ENCODE measurements at places on chromosomes 7 and 10.

DNA sequence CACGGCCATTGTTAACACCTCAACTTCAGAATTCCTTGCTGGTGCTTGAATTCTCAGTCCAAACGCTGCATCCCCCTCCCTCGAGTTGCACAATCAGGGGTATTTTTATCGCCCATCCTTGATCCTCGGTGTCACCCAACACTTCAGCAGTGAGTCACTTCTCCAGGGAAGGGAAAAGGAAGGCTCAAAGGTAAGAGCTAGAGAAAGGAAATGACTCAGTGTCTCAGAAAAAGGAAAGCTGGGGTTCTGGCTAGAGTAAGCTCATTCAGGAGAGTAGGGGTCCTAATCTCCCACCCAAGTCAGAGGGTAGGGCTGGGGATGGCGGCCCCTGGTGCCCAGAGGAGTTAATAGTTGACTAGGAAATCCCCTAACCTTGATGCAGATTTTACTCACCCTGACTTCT is 39.8 kb upstream of the TRIM8 start:
- DNase-seq, result peak; percentile 92

- DNase-seq, result no peak
Measured at GRCh38 chr7:117110480-117111315, 157.4 kb downstream of the ST7 start.

DNA sequence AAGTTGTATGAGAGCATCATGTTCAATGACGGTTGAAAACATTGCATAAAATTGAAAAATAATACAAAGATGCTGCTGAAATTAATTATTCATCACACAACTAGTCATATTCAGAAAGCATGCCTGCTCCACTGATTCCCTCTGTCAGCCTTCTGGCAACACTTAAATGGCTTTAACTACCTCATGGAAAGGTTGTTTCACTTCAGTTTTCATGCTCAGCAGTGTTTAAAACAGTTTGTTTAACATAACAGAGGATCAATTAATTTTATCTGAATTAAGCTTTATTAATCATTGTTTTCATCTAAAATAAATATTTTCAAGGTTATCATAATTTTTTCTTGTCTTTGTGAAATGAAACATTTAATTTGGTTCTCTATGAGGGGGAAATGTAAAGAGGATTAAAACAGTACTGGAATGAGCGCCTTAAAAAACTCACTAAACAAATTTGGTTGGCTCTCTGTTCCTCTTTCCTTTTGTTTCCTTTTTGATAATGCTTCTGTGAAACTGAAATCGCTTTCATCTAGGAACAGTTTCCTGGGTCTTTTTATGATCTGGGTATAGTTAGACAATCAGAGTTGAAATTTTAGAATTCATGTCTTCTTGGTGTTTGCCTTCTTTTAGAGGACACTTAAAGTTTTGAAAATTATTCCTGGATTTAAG is 427.4 kb downstream of the SH2D4B start:
- DNase-seq, result no peak

DNA sequence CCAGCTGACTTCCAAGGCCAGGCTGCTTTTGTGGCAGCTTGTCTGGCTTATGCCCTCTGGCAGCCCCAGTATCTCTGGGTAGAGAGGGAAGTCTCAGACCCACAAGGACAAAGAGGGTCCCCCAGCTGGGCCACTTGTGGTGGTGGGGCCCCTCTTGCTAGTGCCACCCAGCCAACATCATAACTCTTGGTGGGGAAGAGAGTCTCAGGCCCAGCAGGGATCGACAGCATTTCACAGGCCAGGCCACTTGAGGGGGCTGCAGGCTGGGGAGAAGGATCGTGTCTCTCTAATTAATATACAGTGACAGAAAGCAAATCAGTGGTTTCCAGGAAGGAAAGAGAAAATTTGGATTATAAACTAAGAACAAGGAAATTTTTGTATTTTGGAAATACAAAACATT is 76.0 kb downstream of the TYW1B start:
- no peak for DNase-seq

GRCh38 chr10:124593431-124593985 is 131.9 kb downstream of the LHPP start:
- no peak for DNase-seq

DNA sequence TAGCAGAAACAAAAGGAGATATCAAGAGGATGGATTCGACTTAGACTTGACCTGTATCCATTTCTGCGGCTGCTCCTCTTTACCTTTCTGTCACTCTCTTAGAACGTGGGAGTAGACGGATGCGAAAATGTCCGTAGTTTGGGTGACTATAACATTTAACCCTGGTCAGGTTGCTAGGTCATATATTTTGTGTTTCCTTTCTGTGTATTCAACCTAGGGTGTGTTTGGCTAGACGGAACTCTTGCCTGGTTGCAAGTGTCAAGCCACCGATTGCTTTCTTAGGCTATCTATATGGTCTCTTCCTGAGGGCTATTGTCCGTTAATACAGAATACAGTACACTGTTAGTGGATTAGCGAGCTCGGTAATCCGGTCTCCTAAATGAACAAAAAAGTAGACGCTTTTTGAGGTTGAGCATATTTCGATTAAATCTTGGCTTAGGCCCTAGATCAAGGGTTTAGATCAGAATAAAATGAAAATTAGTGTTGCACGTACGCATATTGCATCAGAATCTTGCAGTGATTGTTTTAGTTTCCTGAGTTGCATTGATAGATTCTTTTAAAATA is 1.2 kb downstream of the PTEN start:
- DNase-seq, result no peak

GRCh38 chr7:80883154-80884025 is 35.5 kb downstream of the SEMA3C start:
- peak; percentile 98 for DNase-seq

DNA sequence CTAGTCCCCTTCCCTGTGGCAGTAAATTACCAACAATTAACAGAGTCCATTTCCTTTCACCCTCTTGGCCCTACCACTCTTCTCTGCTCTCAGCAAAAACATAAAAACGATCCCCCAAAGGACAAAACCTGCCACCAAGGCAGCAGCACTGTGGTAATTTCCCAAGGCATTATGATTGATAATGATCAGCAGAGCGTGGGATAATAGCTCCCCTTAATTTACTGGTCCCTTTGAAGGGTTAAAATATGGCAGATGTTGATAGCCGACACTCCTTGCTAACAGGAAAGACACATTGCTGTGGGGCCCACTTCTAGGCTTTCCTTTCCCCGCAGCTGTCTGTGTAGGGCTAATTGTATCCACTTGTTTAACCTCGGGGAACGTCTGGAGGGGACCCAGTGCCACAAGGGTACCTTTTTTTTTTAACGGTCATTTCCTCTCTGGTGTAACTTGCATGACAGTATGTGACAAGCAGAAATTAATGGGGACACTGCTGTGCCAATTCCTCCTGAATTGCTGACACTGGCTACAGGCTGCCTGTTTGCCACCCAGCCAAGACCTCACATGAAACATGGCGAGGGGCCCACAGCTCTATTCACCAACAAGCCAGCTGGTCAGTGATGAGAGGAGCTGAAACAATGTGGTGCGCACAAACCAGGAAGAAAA is 81.3 kb downstream of the CDK6 start:
- no peak for DNase-seq

DNA sequence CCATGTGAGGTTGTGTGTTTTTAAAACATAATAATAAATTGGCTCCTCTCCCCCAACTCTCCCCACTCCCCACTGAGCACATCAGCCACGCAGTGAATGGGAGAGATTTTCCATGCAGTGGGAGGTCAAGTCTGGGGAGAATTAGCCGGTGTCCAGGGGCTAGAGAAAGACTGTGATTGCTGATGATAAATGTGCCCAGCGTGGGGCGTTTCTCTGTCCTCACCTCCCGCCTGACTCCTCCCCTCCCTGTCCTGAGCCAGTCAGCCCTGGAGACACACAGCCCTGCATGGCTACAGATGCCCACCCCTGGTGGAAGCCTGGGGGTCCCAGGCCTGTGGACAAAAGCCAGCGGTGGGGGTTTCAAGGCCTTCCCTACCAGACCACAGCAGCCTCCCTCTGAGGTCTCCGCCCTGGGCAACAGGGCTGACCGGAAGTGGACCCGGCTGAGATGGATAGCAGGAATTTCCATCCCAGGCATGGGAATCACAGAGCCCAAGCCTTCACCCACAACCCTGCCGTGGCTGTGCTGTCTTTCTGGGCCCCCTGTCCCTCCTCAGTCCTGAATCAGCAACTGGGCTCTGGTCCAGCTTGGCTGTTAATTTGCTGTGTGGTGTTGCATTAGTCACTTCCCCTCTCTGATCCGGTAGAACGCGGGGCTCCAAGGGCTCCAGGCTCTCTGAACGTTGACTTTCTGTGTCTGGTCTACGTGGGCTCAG is 46.8 kb upstream of the SLC29A3 start:
- peak; percentile 82 for DNase-seq

DNA sequence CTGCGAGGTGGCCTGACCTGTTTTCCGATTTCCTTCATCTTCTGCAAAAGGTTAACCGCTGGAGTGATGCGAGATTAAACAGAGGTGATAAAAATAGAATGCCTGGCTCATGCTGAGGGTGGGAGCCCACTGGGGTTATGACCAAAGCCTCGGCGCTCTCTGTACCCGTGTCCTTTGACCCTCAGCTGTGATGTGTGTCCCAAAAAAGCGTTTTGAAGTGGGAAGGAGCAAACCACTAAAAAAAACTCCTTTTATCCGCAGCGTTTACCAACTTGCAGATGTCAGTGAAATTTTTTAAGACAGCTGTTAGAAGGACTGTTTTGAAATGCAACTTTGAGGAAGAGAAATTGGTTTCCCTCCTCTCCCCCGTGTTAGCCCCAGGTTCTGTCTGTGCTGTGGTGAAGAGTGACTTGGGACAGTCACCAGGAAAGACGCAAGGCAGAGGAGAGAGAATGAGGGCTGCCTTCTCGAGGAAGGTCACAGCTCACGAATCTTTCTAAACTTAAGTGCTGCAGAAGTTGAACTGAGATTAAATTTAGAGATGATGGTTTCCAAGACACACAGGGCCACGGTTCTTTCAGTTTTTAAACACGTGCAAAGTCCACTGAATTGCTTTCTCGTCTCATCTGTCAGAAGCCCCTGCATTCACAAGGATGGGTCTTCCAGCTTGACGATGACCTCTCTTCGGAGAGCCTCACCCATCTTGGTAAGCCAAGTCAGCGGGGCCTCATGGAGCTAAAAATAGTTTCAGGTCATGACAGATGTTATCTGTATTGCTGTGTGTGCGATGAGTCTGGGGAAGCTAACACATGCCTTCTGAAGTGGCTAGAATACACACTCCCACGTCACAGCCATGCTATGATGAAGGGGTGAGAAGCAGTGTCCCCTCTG is 27.6 kb downstream of the AMZ1 start:
- DNase-seq, result peak; percentile 26

DNA sequence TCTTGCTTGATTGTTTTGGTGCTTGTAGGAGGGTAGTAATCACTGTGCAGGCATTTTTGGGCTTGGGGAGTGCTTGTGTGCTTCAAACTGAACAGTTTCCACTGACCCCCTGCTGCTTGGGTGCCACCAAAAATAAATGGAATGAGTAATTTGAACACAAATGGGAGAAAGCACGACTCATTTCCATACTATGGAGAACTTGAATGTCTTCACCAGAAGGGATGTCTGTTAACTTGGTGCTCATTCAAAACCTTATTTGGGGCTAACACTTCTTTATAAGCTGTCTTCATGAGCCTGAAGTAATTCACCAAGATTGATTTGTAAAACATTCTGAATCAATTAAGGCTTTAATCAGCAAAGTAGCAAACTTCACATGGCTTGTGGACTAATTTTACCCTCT is 560.3 kb downstream of the SDK1 start:
- DNase-seq, result no peak

DNA sequence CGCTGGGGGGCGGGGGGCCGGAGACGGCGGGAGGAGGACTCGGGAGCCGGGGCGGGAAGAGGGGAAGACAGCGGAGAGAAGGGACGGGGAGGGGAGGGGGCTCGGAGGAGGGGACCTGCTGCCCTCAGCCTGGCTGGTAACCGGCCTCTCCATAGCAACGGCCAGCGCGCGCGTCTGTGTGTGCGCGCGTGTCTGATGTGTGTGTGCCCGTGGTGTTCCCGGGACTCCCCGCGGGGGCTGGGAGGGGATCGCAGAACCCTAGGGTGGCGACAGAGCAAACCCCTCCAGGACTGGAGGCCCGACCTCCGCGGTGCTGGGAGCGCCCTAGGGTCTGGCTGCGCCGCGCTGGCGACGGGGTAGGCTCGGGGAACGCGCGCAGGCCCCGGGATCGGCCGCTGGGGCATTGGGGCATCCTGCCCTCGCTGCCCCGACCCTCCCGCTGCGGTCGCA is 356.3 kb downstream of the DNAJB6 start:
- DNase-seq, result no peak

- no peak for DNase-seq
Measured at GRCh38 chr7:54859545-54859944, 100.5 kb upstream of the SEC61G start.

DNA sequence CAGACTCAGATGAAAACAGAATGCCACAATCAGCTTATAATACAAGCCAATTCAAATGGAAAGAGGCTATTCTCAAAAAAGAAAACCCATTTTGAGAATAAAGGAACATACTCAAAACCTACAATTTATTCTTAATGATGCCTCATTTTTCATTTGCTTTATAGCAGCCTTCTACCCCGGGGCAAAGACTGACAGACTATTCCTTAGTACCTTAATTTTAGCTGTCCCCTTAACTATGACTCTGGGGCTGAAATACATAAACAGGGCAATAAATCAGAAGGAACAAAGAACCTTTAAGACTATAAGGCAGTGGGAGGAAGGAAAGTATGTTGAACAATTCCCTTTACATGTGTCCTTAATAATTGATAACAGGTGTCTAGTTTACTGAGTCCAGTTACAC is 76.8 kb downstream of the TMEM106B start:
- no peak for DNase-seq

- no peak for DNase-seq
Measured at GRCh38 chr10:74675484-74675883, 150.9 kb upstream of the KAT6B start.

- no peak for DNase-seq
Measured at GRCh38 chr7:137999496-138000080, 2.3 kb downstream of the CREB3L2 start.

DNA sequence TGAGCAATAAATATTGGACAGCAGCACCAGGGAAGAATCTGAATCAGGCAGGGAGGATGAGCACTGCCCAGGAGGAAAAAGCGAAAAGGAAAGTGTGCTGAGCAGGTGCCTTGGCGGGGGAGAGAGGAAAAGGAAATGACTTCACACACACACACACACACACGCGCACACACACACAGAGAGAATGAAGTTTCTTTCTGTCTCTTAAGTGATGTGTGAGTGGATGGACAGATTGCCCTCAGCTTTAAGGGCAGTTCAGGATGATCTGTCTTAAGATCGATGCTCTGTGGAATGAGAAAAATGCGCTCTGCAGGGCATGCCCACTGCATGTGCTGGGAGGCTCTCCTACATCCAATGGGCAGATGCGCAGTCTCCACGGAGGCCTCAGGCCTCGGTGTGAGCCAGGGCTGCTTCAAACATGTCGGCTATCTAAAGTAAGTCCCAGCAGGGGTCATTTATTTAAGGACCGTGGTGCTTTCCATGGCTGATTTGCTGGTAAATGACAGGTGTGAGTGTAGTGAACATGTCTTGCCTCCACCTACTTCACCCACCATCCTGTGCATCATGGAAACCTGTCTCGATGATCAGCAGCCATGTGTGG is 2.5 kb upstream of the ACBD5 start:
- peak; percentile 82 for DNase-seq

GRCh38 chr7:23275912-23276311 is 23.2 kb upstream of the MALSU1 start:
- no peak for DNase-seq

- DNase-seq, result peak; percentile 42
Measured at GRCh38 chr7:115851291-115851690, 179.3 kb downstream of the TFEC start.

Measured in fibroblast of lung (primary cell).